Adrenal gland (tissue), 19 donors: ENCODE measurements at places on chromosomes 7 and 10. TPM values are rescaled to one million over a fixed set of nuclear protein-coding genes. Genes with fewer than 3 reads are reported as not detected.
A peak's percentile ranks its signal among the peaks of the same experiment; 100 is the strongest.

DNAJC30 gene
- total RNA-seq = 20.5 TPM

KCNIP2 gene
- 3.6 TPM for total RNA-seq

- peak overlapping the region; percentile 61 for H3K27ac ChIP-seq
- no peak overlapping the region for H3K4me3 ChIP-seq
- DNase-seq = no peak
These were observed 19.3 kb upstream of the TOMM7 start for GRCh38 chr7:22841954-22842353.

DNA sequence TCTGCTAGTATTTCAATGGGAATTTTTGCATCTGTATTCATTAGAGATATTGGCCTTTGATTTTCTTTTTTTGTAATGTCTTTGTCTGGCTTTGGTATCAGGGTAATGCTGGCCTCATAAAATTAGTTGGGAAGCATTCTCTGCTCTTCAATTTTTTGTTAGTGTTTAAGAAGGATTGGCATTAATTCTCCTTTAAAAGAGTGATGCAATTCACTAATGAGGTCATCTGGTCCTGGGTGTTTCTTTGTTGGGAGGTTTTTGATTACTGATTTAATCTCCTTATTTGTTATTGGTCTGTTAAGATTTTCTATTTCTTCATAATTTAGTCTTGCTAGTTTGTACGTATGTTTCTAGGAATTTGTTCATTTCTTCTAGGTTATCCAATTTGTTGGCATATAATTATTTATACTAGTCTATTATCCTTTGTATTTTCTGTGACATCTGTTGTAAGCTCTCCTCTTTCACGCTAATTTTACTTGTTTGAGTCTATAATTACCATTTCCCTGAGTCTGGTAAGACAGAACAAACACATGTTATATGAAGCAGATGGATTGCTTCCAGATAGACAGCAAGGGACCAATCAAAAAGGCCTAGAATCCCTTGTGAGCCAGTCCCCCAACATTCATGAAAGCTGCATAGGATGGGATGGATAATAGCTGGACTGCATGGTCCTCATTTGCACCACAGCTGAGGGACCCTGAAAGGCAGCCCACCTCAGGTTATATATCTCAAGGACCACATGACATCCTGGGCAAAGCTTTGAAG, 54.4 kb downstream of the MTPAP start:
- no peak overlapping the region for H3K4me3 ChIP-seq
- H3K27me3 ChIP-seq = no peaks in the 10 kb centered on the region
- no peak overlapping the region for H3K27ac ChIP-seq
- no peak for DNase-seq
- H3K4me1 ChIP-seq = no peaks in the 10 kb centered on the region
- no peaks in the 10 kb centered on the region for H3K36me3 ChIP-seq

ZSWIM8 gene
- total RNA-seq = 133 TPM

DNA sequence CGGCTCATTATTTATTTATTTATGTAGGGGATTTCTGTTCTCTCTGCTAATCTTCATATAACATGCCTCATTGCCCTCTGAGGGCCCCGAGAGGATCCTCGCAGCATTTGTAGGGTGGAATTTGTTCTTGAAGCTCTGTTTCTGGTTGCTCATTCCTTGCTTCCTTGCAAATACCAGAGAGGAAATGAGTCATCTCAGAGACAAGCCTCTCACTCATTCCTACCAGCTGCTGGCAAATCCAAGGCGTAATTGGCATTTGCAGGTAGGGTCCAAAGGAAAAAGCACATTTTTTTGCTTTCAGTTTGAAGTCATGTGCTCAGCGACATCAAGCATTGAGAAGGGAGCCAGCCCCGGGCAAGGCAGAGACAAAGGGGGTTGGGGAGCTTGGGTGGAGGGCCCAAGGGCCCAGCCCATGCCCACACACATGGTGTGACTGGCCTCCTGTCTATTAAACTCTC, 501.6 kb downstream of the GALNT17 start:
- no peaks in the 10 kb centered on the region for H3K36me3 ChIP-seq
- peak; percentile 42 for DNase-seq
- H3K4me1 ChIP-seq = peaks cover 11% of the 10 kb centered on the region
- no peak overlapping the region for H3K4me3 ChIP-seq

SPDYE2 gene
- not detected for total RNA-seq

IFIT1B gene
- total RNA-seq = 0.30 TPM

STARD3NL gene
- total RNA-seq = 40.5 TPM

CAV1 gene
- 13.0 TPM for total RNA-seq

NPTX2 gene
- 69.4 TPM for total RNA-seq

DNA sequence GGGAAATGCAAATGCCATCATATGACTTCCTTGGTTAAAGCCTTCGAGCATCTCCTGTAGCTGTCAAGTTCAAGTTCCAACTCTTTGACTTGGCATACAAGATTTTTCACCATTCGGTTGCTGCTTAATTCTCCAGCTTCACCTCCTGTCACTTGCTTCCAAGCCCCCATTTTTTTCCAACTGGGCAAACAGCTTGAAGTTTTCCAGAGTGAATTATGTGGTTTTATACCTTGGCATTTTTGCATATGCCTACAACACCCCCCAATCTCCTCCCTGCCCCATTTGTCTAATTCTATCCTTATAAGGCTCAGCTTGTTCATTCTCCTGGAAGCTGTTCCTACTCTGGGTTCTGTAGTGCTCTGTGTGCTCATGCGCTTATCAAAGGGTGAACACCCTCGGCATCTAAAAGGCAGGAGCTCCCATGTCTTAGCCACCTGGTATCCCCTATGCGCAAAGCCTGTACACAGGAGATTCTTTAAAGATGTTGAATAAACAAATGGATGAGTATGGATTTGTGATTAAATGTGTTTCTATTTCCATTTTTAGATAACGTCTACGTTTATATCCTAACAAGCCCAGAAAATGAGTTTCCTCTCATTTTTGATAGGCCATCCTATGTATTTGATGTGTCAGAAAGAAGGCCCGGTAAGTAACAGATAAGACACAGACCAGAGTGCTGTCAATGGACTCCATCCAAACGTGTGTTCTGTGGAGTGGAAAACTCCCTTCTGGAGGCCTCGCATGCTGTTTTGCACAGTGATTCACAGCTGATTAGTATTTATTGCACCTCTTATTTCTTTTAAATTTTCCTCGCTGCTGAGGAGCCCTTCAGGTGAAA, 52.5 kb downstream of the CDHR3 start:
- H3K4me3 ChIP-seq = no peak overlapping the region
- H3K27ac ChIP-seq = no peak overlapping the region
- no peaks in the 10 kb centered on the region for H3K27me3 ChIP-seq
- no peak for DNase-seq
- no peaks in the 10 kb centered on the region for H3K36me3 ChIP-seq
